ENCODE measurements at places on chromosomes 13 and 19.

DNA sequence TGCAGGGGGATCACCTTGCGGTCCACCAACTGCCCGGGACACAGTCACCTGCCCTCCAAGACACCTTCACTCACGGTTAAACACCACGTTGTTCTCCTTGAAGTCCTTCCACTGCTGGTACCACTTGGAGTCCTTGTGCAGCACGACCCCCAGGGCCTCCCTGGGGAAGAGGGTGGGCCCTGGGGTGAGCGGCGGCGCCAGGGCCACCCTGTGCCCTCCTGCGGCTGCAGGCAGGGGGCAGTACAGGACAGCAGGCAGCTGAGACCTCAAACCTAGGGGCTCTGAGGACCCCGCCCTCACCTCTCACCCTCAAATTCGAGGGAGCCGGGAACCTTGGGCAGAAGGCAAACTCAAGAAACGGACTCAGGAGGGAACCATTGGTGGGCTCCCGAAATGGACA lies 7.5 kb upstream of the CTXN1 start:
- DNase-seq, result no peak

DNA sequence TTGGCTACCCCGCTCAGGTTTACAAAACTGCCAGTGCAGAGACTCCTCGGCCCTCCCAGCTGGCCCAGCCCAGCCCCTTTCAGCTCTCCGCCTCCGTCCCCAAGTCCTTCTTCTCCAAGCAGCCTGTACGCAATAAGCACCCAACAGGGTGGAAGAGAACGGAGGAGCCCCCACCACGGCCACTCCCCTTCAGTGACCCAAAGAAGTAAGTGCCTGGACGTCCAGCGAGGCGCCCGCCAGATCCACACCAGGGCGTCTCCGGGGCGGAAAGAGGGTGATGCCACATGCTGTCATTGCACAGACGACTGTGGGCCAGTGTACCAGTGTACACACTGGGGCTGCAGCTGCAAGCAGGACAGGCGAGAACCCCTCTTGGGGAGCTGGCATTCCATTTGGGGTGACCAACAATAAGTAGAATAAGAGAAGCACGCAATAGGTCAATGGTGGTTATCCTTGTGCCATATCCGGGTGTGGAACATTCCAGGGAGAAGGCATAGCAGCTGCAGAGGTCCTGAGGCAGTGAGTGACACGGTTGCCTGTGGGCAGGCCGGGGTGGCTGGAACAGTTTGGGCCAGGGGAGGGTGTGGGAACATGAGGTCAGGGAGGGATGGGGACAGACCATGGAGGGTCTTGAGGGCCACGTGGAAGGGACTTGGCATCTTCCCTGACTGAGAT lies 41.3 kb downstream of the DPF1 start:
- no peak for DNase-seq

GRCh38 chr13:114309806-114310410 lies 4.4 kb upstream of the CHAMP1 start:
- no peak for DNase-seq

DNA sequence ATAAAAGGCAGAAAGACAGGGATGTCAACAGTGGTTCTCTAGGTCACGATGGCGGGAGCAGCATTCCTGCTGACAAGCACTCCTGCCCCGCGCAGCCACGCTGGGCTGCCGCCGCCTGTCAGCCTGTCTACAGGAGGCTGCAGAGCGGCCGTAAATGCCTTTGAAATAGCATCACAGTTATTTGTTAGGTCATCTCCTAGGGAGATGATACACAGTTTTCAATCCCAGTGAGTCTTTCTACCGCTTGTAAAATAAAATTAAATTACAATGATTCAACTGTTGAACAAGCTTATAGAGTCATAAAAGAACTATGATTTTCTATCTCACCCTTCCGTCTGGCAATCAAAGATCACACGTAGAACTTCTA lies 7.3 kb upstream of the SLC7A9 start:
- no peak for DNase-seq

- no peak for DNase-seq
Observed at GRCh38 chr19:53254411-53255341, at the start of gene ZNF677. Gene ZNF677, minus strand, starts transcription at chr19:53254873. Its CDS starts 3,323 bp downstream, at chr19:53251550.

DNA sequence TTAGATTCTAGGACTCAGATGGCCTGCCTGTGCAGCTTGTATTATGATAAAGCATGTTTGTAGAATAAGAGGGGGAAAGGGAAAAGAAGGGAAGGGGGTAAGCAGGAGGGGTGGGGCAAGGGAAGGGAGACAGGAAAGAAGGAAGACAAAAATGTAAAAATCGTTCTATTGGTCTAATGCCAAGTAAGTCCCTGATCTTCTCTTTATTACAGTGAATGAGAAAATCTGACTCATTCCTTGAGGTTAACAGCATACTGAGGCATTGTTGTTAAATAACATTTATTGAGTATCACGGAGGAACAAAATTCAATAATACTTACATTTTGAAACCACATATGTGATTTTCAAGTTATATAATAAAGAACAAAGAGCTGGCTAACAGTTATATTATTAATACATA lies 1534.7 kb downstream of the OLFM4 start:
- no peak for DNase-seq

GRCh38 chr13:22193070-22193469 lies 522.2 kb downstream of the FGF9 start:
- no peak for DNase-seq

- DNase-seq, result no peak
Observed at GRCh38 chr19:4134351-4134750, 10.4 kb upstream of the MAP2K2 start.

DNA sequence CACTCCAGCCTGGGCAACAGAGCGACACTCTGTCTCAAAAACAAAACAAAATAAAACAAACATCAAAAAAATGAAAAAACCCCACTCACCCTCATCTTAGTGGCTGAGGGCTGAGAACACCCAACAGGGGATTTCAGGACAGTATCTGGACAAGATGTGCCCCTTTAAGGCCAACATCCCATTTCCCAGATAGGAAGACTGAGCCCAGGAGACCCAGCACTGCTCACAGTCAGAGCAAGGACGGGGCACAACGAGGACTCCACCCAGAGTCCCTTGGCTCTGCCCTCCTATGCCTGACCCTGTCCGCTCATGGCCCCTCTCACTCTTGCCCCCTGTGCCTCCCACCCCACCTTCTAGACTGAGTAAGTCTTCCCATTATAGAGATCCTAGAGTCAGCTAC lies 52.9 kb upstream of the CYP4F8 start:
- DNase-seq, result no peak

- no peak for DNase-seq
Observed at GRCh38 chr19:6472713-6473112, 8.6 kb downstream of the CRB3 start.

DNA sequence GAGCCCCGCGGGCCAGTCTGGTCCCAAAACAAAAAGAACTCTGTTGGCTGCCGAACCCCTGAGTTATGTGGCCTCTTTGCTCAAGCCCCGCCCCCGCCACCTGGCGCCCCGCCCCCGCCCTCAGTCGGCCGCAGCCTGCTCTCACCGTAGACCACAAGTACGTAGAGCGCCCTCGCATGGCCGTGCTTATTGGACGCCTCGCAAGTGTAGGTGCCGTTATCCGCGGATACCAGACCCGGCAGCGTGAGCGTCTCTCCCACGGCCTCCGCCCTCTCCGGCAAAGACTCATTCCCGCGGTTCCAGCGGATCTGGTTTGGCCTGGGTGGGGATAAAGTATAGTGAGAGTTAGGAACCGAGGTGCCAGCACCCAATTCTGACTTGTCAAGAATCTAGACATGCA lies 5.5 kb upstream of the ZNF428 start:
- DNase-seq, result no peak

GRCh38 chr19:48629297-48629598 lies 7.9 kb downstream of the DBP start:
- DNase-seq, result no peak

DNA sequence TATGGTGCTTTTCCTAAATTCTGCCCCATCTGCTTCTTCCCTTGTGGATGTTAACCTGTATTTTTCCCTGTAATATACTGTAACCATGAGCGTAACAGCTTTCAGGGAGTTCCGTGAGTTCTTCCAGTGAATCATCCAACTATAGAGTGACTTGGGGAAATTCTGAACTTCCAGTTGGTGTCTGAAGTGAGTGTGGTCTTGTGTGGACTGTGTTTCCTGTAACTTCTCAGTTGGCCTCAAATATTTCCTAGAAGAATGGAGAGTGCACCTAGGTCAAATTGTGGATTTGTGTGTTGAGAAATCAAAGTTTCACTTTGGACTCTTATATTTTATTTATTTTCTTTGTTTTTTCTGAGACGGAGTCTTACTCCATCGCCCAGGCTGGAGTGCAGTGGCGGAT lies 11.0 kb upstream of the ZNF766 start:
- DNase-seq, result no peak

DNA sequence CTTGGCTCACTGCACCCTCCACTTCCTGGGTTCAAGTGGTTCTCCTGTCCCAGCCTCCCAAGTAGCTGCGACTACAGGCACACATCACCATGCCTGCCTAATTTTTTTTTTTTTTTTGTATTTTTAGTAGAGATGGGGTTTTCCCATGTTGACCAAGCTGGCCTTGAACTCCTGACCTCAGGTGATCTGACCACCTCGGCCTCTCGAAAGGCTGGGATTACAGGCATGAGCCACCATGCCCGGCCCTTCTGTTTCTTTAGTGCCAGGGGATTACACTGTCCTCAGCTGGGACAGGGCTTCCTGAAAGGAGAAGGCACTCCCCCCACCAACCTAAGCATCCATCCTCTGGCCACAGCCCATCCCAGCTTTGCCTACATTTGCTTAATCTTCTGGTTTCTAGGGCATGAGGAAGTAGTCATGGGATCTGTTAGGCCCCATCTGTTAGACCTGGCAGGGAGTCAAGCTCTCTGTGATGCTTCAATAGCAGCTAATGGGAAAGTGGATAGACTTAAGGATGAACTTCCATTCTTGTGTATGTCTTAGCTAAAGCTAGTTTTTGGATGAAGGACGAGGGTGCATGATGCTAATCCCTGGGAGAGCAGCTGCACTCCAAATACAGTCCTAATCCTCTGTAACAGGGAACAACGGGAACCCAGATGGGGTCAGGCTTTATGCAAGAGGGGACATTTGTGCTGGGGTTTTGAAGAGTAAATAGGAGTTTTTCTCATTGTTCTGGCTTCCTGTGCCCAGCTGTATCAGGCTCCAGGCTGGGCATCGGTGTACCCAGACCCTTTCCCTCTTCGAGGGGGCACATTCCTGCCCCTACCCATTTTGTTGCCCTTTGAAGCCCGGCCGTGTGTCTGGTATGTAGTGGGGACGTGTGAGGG lies 2.6 kb downstream of the VAV1 start:
- no peak for DNase-seq

DNA sequence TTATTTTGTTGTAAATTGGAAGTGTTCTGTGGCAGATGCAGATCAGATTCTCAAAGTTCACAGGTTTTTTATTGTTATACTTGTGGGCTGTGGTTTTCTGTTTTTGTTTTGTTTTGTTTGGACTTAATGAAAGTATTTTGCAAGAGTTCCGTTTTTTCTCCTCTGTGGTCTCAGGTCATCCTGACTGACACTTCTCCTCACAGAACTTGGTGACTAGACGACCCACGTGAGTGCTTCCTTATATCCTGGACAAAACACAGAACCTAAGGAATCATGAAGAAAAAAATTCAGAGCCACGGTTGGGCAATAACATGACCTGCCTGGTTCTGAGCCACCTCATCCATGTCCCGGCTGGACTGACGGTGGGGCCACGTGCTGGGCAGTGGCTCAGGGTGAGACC lies 2.5 kb upstream of the RFPL4AL1 start:
- no peak for DNase-seq

- no peak for DNase-seq
Observed at GRCh38 chr13:96540670-96541069, 450.8 kb downstream of the HS6ST3 start.

GRCh38 chr19:35352177-35352447 lies 4.4 kb downstream of the FFAR1 start:
- no peak for DNase-seq

- DNase-seq, result no peak
Observed at GRCh38 chr19:7832781-7833180, 2.8 kb downstream of the EVI5L start.

- DNase-seq, result peak; percentile 88
Observed at GRCh38 chr19:42113641-42114348, 18.5 kb downstream of the POU2F2 start.

DNA sequence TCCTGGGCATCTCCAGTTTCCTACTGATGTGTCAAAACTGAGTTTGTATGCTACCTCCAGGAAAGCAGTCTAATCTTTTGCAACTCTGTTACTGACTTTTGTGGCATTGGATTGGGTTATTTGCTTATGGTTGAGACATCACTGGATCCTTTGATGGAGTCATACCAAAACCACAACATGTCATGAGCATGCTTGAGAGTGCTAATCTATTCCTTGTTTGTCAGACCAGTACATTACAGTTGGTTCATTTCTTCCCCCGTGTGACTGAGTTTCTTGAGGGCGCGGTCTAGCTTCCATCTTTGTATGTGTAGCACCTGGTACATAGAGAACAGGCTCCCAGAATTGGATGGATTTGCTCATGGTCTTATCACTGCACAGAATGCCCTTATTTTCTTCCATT lies 43.2 kb downstream of the SUGT1 start:
- no peak for DNase-seq

DNA sequence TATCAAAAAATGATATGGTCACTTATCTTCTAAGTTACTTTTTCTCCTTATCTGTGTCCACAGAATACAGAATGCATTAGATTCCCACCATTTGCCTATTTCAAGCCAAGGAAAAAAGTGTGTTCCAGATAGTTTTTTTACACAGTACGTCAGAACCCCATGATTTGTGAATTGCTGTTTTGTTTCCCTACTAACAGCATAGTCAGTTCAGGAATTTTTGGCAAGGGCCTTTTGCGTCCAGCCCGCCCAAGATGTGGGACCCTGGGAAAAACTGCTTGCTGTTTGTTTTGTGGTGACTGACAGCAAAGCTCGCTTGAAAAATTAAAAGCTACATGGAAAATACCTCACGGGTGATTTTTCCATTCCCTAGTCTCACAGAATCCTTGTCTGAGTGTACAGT lies 20.4 kb upstream of the FAM216B start:
- no peak for DNase-seq

- DNase-seq, result peak; percentile 99
Observed at GRCh38 chr13:23621316-23621645, 51.1 kb downstream of the TNFRSF19 start.

DNA sequence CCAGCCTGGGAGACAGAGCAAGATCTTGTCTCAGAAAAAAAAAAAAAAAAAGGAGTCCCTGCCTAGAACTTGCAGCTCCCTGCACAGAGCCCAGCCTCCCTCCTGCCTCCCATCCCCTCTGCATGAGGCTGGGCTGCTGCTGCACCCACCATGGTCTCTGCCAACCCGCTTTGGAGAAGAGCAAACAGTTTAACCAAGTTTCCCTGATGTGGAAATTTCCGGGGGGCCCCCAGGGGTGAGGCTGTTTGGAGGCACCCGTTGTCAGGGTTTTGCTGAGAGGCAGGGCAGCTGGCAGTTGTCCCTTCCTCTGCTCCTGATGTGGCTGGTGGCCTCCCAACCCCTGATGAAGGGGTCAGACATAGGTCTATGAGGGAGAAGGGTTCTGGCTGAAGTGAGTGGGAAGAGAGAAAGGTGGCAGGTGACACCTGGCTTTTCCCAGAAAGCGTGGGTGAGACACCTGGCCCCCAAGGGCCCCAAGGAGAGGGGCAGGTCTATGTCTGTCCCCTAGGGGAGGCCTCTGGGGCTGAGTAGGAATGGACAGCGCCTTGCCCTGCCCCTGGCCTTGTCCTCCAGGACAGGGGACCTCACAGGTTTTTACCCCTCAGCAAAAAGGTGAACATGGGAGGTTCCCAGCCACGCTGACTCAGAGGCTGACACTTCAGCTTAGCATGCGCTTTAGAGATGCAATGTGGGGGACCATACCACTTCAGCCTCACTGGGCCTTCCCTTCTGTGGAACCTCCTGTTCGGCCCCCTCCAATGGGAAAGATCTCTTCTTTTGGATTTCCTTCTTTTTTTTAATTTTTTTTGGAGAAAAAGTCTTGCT lies 5.5 kb downstream of the LRP3 start:
- no peak for DNase-seq
